ENCODE measurements at places on chromosomes 12 and 14.

GRCh38 chr12:627285-627684 lies 36.0 kb downstream of the NINJ2 start:
- H3K4me3 ChIP-seq: no peak overlapping the region
- DNase-seq: no peak
- H3K36me3 ChIP-seq: no peaks in the 10 kb centered on the region
- peaks cover 26% of the 10 kb centered on the region for H3K4me1 ChIP-seq
- H3K27me3 ChIP-seq: no peaks in the 10 kb centered on the region

- H3K4me1 ChIP-seq: no peaks in the 10 kb centered on the region
- H3K4me3 ChIP-seq: no peak overlapping the region
- H3K27me3 ChIP-seq: no peaks in the 10 kb centered on the region
- H3K27ac ChIP-seq: no peak overlapping the region
- no peak for DNase-seq
Measured at GRCh38 chr12:68883151-68883550, 49.8 kb downstream of the CPM start.

- H3K36me3 ChIP-seq: no peaks in the 10 kb centered on the region
- H3K4me1 ChIP-seq: no peaks in the 10 kb centered on the region
- no peaks in the 10 kb centered on the region for H3K27me3 ChIP-seq
Measured at GRCh38 chr12:85244561-85244960, 35.5 kb upstream of the ALX1 start.

DNA sequence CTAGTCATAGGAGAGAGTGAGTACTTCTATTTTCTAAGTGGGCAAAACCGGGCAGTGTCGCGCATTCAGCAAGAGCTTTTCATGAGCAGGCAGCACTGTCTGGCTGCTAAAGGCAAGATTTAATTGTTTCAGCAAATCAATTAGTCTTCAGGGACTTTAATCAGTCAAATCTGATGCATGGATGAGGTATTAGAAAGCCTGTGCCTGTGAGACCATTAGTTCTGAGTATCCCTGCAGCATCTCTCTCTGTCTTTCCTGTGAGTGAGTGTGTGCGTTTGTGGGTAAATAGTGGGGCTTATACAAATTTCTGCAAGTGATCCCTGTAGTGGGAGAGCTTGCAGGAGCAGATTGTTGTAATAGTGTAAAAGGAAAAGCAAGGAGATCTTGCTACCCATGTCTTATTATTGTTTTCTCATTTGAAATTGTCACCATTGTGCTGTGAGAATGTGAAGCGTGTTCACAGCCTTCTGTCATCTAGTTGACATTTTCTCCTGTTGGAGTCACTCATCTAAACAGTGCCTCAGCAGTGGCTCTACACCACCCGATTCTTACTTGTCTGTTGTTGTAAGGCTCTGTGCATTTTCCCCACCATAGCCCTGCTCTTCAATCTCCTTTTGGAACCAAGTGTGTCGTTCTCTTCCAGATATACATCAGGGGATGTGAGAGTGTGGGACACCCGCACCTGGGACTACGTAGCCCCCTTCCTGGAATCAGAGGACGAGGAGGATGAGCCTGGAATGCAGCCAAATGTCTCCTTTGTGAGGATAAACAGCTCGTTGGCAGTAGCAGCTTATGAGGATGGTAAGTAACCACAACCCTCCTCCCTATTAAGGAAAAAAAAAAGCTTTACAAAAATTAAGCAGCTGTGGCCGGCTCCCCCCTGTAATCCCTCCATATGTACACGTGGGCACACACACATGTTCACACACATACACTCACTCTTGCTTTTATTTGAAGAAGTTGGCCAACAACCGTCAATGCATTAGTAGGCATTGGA lies 53.6 kb downstream of the FBXW8 start:
- DNase-seq: no peak
- no peaks in the 10 kb centered on the region for H3K36me3 ChIP-seq
- no peak overlapping the region for H3K27ac ChIP-seq
- H3K4me1 ChIP-seq: no peaks in the 10 kb centered on the region
- H3K4me3 ChIP-seq: no peak overlapping the region
- no peaks in the 10 kb centered on the region for H3K27me3 ChIP-seq

GRCh38 chr12:15863984-15864383 lies 18.2 kb upstream of the STRAP start:
- DNase-seq: no peak
- no peaks in the 10 kb centered on the region for H3K27me3 ChIP-seq
- no peak overlapping the region for H3K4me3 ChIP-seq
- H3K36me3 ChIP-seq: no peaks in the 10 kb centered on the region

GRCh38 chr14:103027451-103027850 lies 29.9 kb downstream of the CDC42BPB start:
- no peaks in the 10 kb centered on the region for H3K27me3 ChIP-seq
- peaks cover 3% of the 10 kb centered on the region for H3K4me1 ChIP-seq
- H3K27ac ChIP-seq: no peak overlapping the region
- DNase-seq: no peak

GRCh38 chr12:121811434-121812319 lies 7.9 kb downstream of the SETD1B start:
- H3K27me3 ChIP-seq: no peaks in the 10 kb centered on the region
- peaks cover 29% of the 10 kb centered on the region for H3K36me3 ChIP-seq
- DNase-seq: no peak

GRCh38 chr12:132036063-132036683 lies 86.4 kb downstream of the EP400 start:
- H3K4me1 ChIP-seq: no peaks in the 10 kb centered on the region
- peaks cover 41% of the 10 kb centered on the region for H3K36me3 ChIP-seq
- H3K27me3 ChIP-seq: no peaks in the 10 kb centered on the region
- H3K27ac ChIP-seq: no peak overlapping the region
- DNase-seq: no peak

DNA sequence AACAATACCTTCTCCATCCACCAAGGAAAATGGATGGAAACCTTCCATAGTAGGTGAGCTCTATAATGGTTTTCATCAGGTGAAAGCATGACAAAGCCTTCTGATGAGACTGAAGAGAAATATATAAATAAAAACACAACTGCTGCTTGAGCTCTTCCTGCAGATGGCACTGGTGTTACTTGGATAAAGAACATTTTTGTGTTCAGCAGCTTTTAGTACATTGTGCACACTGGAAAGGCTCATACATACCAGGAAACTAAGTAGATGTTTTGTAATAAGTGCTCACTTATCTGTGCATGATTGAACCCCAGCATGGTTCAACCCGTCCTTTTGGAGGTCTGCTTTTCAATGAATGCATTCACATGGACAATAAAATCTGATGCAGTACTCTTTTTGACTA lies 357.3 kb upstream of the MIS18BP1 start:
- no peaks in the 10 kb centered on the region for H3K4me1 ChIP-seq
- no peak overlapping the region for H3K27ac ChIP-seq
- no peaks in the 10 kb centered on the region for H3K27me3 ChIP-seq
- H3K36me3 ChIP-seq: no peaks in the 10 kb centered on the region

DNA sequence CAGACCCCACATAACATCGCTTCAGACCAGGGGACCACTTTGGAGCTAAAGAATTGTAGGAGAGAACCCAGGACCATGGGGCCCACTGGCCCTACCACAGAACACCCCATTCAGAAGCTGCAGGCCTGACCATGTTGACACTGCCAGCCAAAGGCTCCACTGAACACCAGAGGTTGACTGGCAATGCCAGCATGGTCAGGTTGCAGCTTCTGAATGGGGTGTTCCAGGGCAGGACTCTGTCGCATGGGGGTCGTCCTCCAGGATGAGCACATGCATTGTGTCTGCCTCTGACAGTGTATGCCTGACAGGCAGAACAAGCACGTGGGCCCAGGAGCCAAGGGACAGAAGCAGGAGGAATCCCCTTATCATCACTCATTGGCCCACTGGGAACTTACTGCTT lies 34.1 kb downstream of the DIO3 start:
- H3K36me3 ChIP-seq: no peaks in the 10 kb centered on the region
- H3K4me1 ChIP-seq: no peaks in the 10 kb centered on the region
- H3K27me3 ChIP-seq: no peaks in the 10 kb centered on the region
- no peak for DNase-seq

DNA sequence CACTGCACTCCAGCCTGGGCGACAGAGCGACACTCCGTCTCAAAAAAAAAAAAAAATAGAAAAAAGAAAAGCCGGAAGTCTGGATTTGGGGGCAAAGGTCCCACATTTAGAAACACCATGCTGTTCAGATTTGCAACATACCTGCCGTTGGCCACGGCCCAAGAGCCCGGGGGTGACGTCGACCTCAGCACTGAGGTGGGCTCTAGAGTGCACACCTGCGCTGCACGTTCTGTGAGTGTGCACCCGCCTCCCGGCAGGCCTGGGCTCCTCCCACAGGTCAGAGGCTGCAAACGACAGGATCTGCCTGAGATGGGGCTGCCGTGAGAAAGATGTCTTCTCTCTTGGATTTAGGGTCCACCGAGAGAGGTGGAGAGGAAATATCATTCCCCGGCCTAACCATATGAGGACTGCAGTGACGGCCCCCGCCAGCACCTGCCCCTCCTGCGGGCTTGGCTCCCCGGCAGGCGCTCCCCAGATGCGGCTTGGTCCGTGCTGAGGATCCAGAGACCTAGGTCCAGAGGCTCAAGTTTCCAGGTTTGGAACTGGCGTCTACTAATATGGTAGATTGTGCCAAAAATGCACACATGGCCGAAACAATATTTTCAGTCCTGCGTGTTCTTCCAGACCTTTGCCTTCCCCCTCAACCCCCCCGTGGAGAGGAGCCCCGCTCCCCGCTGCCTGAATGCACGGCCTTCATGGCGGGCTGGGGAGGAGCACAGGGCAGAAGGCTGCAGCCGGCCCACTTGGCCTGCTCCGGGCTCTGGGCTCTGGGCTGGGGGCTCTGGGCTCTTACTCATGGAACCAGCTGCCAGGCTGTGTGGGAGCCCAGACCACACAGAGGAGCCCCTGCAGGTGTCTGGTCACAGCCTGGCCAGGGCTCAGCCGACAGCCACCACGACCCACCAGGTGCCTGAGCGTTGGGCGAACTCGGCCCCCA lies 58.8 kb upstream of the FBRSL1 start:
- H3K4me1 ChIP-seq: peaks cover 26% of the 10 kb centered on the region
- H3K36me3 ChIP-seq: no peaks in the 10 kb centered on the region
- H3K27ac ChIP-seq: no peak overlapping the region
- no peak for DNase-seq

DNA sequence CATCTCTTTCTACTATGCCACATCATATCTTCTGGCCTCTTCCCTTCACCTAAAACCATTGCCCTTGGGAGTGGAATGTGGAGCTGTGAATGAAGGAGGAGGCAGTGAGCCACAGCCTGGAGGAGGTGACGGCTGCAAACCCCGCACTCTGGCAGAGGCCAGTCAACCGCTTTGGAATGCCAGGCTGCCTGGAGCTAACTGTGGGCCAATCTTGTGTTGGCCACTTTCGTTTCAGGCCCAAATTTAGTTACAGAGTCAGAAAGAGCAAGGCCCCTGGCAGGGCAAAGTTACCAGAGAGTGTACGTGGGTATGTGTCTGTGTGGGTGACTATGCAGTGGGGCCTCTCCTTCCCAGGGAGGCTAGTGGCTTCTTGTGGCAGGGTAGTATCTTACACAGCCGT lies 40.1 kb downstream of the CACNA1C start:
- H3K4me3 ChIP-seq: no peak overlapping the region
- no peaks in the 10 kb centered on the region for H3K4me1 ChIP-seq
- no peak for DNase-seq
- peaks cover 9% of the 10 kb centered on the region for H3K27me3 ChIP-seq
- H3K36me3 ChIP-seq: no peaks in the 10 kb centered on the region

- no peak for DNase-seq
- no peaks in the 10 kb centered on the region for H3K36me3 ChIP-seq
- no peaks in the 10 kb centered on the region for H3K27me3 ChIP-seq
Measured at GRCh38 chr14:92501891-92502351, 11.7 kb upstream of the RIN3 start.

DNA sequence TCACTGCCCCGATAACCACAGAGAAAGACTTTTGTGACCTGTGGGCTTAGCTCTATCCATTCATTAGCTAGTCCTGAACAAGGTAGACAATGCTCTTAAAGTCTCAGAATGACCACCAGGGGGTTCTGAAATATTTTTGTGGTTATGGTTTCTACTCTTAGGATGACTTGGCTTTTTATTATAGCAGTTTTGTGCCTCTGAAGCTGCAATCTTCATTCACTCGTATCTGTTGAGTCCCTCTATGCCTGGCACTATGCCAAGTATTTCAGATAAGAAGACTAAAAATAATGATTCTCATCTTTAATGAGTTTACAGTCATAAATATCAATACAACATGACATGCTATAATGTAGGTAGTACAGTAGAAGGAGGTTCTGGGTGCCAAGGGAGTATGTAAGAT lies 130.8 kb upstream of the TRHDE start:
- H3K27me3 ChIP-seq: no peaks in the 10 kb centered on the region
- peak; percentile 22 for DNase-seq
- no peaks in the 10 kb centered on the region for H3K36me3 ChIP-seq
- H3K27ac ChIP-seq: no peak overlapping the region

GRCh38 chr12:93483151-93483807 lies 16.0 kb downstream of the MRPL42 start:
- no peaks in the 10 kb centered on the region for H3K27me3 ChIP-seq
- no peak overlapping the region for H3K4me3 ChIP-seq
- no peak overlapping the region for H3K27ac ChIP-seq
- DNase-seq: no peak
- H3K36me3 ChIP-seq: peaks cover 34% of the 10 kb centered on the region

DNA sequence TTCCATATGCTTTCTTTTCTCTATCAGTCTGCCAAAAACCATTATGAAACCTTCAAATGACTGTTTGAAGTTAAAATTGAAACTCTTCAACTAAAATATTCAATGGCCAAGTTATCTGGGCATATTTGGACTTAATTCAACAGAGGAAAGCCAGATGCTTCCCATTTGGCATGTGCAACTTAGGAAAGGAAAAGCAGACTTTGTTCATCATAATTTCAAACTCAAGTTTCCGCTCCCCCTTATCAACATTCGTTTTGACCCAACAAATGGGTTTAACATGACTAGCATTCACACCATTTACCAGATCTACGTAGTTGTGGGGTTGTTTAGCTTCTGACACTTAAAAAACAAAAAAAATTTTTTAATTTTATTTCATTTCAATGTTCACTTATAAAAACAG lies 75.7 kb downstream of the PLEKHG7 start:
- H3K4me1 ChIP-seq: no peaks in the 10 kb centered on the region
- no peak for DNase-seq
- no peaks in the 10 kb centered on the region for H3K27me3 ChIP-seq
- H3K27ac ChIP-seq: no peak overlapping the region
- no peak overlapping the region for H3K4me3 ChIP-seq

- DNase-seq: no peak
- no peaks in the 10 kb centered on the region for H3K36me3 ChIP-seq
- H3K27me3 ChIP-seq: no peaks in the 10 kb centered on the region
- H3K27ac ChIP-seq: no peak overlapping the region
Measured at GRCh38 chr12:45294906-45295305, 79.0 kb downstream of the ANO6 start.

GRCh38 chr12:117507548-117507947 lies 146.1 kb upstream of the NOS1 start:
- H3K36me3 ChIP-seq: no peaks in the 10 kb centered on the region
- H3K4me1 ChIP-seq: no peaks in the 10 kb centered on the region
- no peaks in the 10 kb centered on the region for H3K27me3 ChIP-seq

DNA sequence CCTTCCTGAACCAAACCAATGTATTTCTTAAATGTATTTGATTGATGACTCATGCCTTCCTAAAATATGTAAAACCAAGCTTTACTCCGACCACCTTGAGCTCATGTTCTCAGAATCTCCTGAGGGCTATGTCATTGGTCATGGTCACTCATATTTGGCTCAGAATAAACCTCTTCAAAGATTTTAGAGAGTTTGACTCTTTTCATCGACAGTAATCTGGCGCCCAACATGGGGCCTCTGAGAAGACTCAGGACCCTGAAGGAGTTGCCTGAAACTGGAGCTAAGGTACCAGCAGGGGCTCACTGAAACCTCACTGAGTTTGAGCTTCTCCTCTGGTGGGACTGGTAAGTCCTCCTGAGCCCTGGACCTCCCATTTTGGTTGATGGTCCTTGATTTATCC lies 17.2 kb upstream of the PSMC1 start:
- no peak overlapping the region for H3K27ac ChIP-seq
- no peaks in the 10 kb centered on the region for H3K27me3 ChIP-seq
- no peaks in the 10 kb centered on the region for H3K36me3 ChIP-seq
- no peak overlapping the region for H3K4me3 ChIP-seq
- H3K4me1 ChIP-seq: no peaks in the 10 kb centered on the region
